Natural killer cell (primary cell): ENCODE measurements at places on chromosomes 6 and 20. TPM values are rescaled to one million over a fixed set of nuclear protein-coding genes. Genes with fewer than 3 reads are reported as not detected.

GRCh38 chr6:138087593-138088325 lies 19.5 kb downstream of the PERP start:
- H3K36me3 ChIP-seq = no peaks in the 10 kb centered on the region
- H3K4me3 ChIP-seq = no peak overlapping the region
- H3K27ac ChIP-seq = no peak overlapping the region
- no peaks in the 10 kb centered on the region for H3K27me3 ChIP-seq
- H3K4me1 ChIP-seq = no peaks in the 10 kb centered on the region

DNA sequence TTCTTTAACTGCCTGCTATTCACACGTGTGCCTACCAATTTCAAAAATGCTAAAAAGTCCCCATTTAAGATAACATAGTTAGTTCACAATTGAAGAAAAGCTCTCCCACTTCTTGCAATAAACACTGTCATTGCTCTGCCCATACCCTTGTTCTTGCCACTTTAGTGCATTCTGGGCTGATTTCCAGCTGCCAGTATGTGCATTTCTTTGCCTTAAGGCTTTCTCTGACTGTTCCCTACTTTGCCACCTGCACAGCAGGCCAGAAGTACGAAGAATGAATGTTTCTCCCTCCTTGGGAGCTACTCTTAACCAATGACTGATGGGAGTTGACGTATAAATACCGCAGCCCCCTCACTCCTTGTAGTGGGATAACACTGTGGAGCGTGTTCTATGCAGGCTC lies 16.0 kb upstream of the ATRN start:
- H3K36me3 ChIP-seq = no peaks in the 10 kb centered on the region
- H3K27me3 ChIP-seq = no peaks in the 10 kb centered on the region
- H3K4me1 ChIP-seq = no peaks in the 10 kb centered on the region
- DNase-seq = no peak
- no peak overlapping the region for H3K4me3 ChIP-seq

DNA sequence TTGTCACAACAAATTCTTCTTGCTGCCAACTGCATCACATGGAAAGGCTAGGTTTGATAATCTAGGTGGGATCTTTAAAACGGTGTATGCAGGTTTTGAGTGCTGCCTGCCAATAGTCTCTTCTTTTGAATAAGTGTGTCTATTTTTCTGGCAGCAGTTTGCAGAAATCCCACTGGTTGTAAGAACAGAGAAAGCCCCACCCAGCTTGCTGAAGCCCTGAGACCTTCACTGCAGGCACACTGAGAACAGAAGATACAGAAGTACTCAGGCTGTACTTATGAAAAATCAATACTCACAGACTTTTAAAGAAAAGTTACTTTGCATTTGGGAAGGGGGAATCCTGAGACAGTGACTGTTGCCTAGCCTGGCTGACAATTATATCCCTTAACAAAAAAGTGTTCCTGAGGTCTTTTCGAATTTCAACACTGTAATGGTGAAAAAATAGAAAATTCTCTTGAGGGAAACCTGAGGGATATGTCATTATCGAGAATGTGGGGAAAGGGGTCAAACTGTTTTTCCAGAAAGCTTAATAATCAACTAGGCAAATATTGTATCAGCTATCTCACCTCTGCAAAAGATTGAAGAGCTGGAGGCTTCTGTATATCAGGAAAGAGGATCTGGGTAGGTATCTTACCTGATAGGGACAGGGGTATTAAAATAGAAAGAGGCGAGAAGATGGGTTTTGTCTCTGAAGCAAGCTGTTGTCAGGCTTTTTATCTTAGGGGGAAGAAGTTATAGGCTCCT lies 199.9 kb downstream of the LRFN2 start:
- no peak overlapping the region for H3K4me3 ChIP-seq
- no peaks in the 10 kb centered on the region for H3K36me3 ChIP-seq
- DNase-seq = no peak

- H3K27ac ChIP-seq = no peak overlapping the region
- H3K4me1 ChIP-seq = peaks cover 13% of the 10 kb centered on the region
- no peak for DNase-seq
- no peak overlapping the region for H3K4me3 ChIP-seq
- no peaks in the 10 kb centered on the region for H3K27me3 ChIP-seq
These were observed 125.7 kb upstream of the RIPOR2 start for GRCh38 chr6:25061289-25061936.

DNA sequence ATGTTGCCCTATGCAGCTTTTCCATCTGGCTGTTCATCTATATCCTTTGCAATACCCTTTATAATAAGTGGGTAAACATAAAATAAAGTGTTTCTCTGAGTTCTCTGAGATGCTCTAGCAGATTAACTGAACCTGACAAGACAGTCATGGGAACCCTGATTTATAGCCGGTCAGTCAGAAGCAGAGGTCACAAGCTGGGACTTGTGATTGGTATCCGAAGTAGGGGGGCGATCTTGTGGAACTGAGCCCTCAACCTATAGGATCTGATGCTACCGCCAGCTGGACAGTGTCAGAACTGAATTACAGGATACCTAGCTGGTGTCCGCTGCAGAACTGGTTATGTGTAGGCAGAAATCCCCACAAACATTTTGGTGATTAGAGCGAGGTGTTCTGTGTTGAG lies 39.0 kb downstream of the SLC17A5 start:
- H3K27me3 ChIP-seq = no peaks in the 10 kb centered on the region
- H3K4me3 ChIP-seq = no peak overlapping the region
- no peak overlapping the region for H3K27ac ChIP-seq
- no peak for DNase-seq
- H3K4me1 ChIP-seq = peaks cover 1% of the 10 kb centered on the region

GRCh38 chr20:10219452-10219791 lies 792 bp downstream of the SNAP25 start:
- H3K4me1 ChIP-seq = peaks cover 17% of the 10 kb centered on the region
- DNase-seq = peak; percentile 78
- H3K4me3 ChIP-seq = no peak overlapping the region
- H3K27ac ChIP-seq = no peak overlapping the region
- peaks cover 30% of the 10 kb centered on the region for H3K27me3 ChIP-seq

PMEPA1 gene
- 5.9 TPM for total RNA-seq

HCK gene
- total RNA-seq = 6.3 TPM

COL11A2 gene
- 0.93 TPM for total RNA-seq
